HuH-7.5 (cell line): ENCODE measurements at places on chromosomes 4 and X.
A peak's percentile ranks its signal among the peaks of the same experiment; 100 is the strongest.

DNA sequence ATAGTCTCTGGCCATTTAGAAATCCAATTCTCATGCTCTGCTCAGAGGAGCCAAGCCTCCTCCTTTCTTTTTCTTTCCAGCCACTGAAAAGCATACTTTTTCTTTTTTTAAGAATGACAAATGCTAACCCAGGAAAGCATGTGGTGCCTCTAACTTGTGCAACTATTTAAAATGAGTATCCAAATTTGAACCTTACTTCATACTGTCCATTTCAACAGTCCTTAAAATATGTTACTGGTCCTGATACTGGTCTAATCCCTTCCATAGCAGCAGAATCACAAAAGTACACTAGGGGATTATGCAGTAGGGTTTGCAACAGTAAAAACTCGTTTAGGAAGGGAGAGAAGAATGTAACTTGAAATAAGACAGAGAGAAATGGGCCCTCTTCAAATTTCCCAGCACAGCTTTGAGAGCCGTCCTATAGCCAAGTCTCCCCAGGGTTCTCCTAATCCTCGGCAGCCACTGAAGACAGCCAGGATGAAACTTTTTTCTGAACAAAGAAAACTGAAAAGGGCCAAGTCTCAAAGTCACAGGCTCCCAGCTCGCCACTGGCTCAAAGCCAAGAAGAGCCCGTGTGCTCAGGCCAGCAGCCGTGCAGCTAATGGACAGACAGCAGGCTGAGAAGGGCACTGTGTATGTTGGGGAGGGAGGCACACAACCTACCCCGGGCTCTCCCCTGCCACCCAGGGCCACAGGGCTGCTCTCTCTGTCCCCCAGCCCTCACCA, 39.5 kb downstream of the GPC4 start:
- DNase-seq = no peak

DNA sequence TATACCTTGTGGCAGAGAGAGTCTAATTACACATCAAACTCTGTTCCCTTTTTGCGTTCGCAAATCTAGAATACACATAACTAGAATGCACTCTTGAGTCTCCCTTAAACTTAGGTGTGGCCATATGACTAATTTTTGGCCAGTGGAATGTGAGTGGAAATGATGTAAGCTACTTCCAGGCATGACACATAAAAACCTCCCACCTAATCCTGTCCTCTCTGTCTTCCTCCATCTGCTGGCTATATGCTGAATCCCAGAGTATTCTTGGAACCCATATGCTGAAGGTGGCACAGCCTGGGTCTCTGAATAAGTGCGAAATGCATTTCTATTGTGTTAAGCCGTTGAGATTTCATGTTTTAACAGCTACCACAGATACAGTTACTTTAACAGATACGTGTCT, 269.9 kb upstream of the NRK start:
- no peak for DNase-seq

DNA sequence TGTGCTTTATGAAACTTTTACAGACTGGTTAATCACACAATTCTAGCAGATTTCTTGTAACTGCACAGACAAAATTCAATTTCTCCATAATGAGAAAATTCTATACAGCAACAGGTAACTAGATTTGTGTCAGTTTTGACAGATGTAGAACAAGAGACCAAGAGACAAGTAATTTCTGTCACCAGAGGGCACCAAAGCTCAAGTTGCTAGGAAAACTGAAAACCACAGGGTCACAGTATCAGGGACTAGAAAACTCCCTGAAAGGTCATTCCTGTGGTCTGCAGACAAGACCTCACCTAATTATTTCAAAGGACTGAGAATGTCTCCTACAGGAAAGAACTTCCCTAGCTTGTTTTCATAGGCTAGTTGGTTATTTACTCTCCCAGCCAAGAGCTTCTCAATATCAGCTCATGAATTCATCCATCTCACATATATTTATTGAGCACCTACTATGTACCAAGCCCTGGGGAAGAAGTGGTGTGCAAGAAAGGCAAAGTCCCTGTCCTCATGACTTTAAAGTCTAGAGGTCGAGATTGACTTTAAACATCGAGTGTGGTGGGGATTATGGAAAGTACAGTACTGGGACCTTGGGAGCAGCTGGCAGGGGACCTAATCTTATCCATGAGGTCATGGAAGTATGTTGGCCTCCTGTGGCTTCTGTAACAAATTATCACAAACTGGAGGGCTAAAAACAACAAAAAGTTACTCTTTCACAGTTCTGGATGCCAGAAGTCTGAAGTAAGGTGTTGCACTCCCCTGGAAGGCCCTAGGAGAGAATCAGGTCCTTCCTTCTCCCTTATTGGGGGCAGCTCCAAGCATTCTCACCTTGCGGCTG, 47.8 kb upstream of the SETD7 start:
- peak; percentile 19 for DNase-seq

DNA sequence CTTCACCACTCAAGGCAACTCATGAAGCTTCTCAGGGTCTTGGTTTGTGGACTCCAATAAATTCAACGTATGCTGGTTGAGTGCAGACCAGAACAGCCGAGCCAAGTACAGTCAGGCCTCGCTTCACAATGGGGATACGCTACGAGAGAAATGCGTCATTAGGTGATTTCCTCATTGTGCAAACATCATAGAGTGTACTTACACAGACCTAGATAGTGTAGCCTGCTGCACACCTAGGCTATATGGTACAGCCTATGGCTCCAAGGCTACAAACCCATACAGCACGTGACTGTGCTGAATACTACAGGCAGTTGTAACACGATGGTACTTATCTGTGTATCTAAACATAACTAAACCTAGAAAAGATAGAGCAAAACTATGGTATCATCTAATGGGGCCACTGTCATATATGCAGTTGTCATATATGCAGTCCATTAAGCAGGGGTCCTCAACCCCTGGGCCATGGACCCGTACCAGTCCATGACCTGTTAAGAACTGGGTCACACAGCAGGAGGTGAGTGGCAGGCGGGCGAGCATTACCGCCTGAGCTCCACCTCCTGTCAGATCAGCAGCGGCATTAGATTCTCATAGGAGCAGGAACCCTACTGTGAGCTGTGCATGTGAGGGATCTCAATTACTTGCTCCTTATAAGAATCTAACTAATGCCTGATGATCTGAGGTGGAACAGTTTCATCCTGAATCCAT, 31.5 kb downstream of the RTL5 start:
- DNase-seq = no peak

GRCh38 chr4:185139736-185140135, 3.3 kb upstream of the SLC25A4 start:
- DNase-seq = no peak

- no peak for DNase-seq
Measured at GRCh38 chr4:1559896-1560650, 124.0 kb downstream of the FAM53A start.
